ENCODE measurements at places on chromosomes 4 and X.

- DNase-seq = no peak
These were observed 96.9 kb upstream of the GPRIN3 start for GRCh38 chr4:89404530-89404929.

DNA sequence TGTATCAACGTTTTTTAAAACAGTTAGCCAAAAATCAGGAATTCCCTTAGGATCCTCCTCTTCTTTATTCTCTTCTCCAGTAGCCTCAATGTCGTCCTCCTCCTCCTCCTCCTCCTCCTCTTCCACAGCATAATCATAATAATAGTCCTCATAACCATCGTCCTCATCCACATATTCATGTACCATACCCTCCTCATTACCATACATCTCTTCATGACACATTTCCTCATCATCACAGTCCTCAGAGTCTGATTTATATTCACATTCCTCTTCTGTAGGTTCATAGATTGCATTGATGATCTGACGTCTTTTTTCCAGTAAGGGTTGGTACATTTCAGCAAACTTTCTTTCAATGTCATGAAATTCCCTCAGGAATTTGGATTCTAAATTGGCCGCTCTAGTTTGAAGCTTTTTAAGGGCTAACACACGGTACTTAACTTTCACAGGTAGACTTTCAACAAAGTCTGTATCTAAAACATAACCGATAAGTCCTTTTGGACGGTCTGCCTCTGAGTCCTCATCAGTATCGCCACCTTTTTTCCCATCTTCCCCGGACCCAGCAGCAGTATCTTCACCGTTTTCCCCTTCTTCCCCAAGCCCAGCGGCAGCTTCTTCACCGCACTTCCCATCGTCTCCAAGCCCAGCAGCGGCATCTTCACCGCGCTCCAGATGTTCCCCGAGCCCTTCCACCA is 771 bp downstream of the NAP1L2 start:
- DNase-seq = no peak

GRCh38 chr4:155473420-155474095 is 96.8 kb upstream of the MAP9 start:
- DNase-seq = no peak

DNA sequence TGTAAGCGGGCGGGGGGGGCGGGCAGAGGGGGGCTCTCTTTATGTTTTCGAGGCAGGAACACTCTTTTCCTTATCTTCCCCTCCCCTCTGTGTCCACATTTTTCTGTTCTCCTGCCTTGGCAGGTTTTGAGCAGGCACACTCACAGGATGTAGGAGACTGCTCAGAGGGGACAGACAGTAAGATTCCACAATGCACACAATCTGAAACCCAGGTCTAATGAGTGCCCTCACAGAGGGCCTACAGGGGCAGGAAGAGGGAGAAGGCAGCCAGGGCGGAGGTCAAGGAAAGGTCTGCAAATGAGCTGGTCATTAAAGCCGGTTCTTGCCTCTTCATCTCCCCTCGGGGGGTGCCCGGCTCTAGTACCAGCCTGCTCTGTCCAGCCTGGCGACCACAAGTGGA is 106.1 kb upstream of the ATP6AP2 start:
- no peak for DNase-seq

DNA sequence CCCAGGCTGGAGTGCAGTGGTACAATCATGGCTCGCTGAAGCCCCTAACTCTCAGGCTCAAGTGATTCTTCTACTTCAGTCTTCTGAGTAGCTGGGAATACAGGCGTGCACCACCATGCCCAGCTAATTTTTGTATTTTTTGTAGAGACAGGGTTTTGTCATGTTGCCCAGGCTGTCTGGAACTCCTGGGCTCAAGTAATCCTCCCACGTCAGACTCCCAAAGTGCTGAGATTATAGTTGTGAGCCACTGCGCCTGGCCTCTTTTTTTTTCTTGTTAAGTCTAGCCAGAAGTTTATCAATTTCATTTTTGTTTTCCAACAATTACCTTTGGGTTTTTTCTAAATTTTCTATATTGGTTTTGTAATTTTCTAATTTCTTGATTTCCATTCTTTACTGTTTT is 100.6 kb downstream of the GC start:
- no peak for DNase-seq

DNA sequence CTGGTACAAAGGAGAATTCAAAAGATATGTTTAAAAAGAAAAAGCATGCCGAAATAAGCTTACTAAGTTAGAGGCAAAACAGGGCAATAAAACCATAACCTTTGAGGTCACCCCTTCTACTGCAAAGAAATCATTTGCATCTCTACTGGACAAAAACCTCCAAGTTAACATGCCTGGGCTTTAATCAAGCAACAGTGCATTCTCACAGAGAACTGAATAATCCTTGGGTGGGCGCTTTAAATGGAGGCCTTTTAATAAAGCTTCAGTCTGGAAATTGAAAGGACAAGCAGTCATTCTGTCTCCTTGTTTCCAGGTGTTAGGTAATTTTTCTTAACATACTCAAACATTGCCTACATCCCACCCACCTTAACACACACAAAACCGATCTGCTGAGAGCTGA is 34.6 kb upstream of the SMS start:
- DNase-seq = no peak

DNA sequence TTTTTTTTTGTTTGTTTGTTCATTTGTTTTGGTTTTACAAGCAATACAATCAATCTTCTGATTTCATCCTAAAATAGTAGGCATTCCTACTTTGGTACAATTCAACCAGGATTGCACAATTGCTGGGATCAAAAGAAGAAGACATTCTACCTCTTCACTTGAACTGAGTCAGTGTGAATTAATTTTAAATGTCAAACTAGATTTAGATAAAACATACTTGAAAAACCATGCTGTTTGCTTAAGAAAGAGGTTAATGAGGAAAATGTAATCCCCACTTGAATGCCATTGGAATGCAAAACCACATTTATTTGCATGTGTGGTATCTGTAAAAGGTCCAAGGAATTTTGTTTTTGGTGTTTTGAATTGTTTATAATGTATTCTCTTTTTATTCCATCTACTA is 40.5 kb downstream of the HAND2 start:
- peak; percentile 18 for DNase-seq

GRCh38 chr4:6461301-6462165 is 10.9 kb downstream of the PPP2R2C start:
- no peak for DNase-seq

DNA sequence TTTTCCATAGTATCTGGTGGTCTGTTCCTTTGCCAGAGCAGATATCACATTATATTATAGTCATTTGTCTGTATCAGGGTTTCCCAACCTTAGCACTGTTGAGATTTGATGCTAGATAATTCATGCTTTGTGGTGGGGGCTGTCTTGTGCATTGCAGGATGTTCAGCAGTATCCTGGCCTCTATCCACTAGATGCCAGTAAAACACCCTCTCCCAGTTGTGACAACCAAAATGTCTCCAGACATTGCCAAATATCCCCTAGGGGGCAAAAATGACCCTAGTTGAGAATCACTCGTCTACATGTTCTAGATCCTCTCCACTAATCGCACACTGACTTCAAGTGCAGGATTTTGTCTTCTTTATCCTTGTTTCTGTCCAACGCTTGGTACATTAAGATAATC is 160.8 kb downstream of the FANCB start:
- DNase-seq = no peak

GRCh38 chr4:182748949-182749348 is 168.2 kb downstream of the DCTD start:
- no peak for DNase-seq

- no peak for DNase-seq
These were observed 2017.6 kb upstream of the IGFBP7 start for GRCh38 chr4:59127743-59128142.

- no peak for DNase-seq
These were observed 82.9 kb downstream of the OR13H1 start for GRCh38 chrX:131626681-131627296.

- DNase-seq = no peak
These were observed 159.3 kb downstream of the ATG4A start for GRCh38 chrX:108250654-108251579.

GRCh38 chr4:168723020-168723419 is 226.2 kb downstream of the PALLD start:
- DNase-seq = no peak

DNA sequence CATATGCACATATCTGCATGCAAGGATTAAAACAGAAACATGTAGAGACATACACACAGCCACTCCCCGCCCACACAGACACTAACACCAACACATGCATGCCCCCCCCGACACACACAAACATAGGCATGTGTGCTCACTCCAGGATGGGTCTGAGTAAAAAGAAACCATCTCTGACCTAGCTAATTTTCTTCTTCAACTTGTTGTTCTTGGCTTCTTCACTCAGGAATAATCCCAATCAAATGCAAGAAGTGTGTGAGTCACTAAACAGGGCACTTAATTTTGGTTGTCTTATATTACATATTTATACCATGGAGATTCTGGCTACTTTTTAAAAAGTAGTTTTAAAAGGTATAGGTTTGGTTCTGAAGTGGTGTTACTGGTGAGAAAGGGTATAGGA is 28.3 kb downstream of the ENOX2 start:
- no peak for DNase-seq

DNA sequence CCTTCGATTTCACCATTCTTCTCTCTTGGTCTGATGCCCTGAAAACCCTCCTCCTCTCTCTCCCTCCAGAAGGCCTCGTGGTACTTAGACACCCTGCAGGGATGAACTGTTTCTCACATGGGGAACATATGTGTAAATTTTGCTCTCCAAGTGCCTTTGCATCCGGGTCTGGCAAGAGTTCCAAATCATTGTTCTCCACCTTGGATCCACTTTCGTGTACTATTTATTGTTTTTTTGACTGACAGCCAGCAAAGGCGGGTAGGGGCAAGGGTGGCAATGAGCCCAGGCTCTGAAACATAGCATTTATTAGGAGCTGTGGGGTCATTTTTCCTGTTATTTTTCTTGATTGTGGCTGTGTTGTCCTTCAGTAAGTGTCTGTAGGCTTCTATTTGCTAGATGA is 81.7 kb downstream of the RTL5 start:
- no peak for DNase-seq

- no peak for DNase-seq
These were observed 65.6 kb downstream of the DCAF8L1 start for GRCh38 chrX:27915617-27916016.

GRCh38 chr4:42533042-42533441 is 123.9 kb downstream of the ATP8A1 start:
- no peak for DNase-seq

Data from NCI-H2029 treated with DMSO at 0.1 percent for 48 hours (cell line).